Stimulated activated CD4-positive, alpha-beta T cell treated with anti-CD3 and anti-CD28 coated beads, Interleukin-1b, Interleukin-23, amount 100 ng/mL, for 1 hour (primary cell): ENCODE measurements at places on chromosomes 5 and 9.

DNA sequence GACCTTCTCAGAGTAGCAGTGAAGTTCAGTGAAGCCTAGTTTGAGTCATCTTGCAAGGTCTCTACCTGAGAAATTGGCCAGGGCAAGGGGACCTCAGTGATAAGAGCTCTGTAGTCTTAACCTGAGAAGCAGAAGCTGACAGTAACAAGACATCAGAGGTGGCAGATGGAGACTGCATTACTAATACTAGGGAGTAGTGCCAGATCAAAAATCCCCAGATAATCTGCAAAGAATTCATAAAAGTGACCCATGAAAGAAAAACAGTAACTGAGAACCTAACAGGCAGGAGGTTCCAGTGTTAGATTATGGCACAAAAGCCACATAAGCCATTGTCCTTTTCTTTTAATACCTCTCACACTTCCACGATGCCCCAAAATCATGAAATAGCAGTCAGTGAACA, 175.5 kb downstream of the MUSK start:
- no peak for DNase-seq

DNA sequence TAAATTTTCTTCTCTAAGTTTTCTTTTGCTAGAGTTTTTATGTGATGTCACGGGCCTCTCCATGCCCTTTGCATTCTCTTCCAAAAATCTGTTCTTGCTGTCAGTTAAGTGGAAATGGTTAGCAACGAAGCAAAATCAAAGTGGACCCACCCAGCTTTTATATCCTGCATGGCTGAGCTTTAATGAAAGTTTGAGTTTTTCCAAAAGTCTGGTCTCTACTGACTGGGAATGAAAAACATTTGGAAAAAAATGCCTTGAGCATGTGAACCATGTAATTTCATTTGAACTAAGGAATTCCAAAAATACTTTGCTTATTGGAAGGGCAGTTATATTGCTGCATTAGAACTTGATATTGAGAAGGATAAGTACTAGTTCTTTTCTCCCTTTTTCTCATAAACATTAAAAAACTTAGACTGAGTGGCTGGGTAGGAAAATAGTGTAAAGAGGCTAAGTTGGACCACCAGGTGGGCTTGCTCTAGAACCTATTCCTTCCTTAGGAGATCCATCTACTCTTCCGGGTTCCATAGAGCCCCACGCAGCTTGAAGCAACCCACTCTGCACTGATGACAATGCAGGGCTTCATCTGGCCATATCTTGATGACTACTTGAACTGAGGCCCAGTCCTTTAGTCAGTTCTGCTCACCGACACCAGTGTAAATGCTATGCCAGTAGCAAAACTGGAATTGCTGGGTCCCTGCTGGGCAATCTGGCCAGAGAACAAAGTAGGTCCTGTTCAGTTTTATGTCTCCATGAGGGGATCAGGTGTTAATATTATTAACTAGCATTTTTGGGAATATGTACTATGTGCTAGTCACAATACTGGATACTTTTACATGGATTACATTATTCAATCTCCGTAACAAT, 17.4 kb upstream of the RIC1 start:
- no peak for DNase-seq

- DNase-seq = no peak
These were observed 29.6 kb upstream of the LCP2 start for GRCh38 chr5:170327168-170327567.

DNA sequence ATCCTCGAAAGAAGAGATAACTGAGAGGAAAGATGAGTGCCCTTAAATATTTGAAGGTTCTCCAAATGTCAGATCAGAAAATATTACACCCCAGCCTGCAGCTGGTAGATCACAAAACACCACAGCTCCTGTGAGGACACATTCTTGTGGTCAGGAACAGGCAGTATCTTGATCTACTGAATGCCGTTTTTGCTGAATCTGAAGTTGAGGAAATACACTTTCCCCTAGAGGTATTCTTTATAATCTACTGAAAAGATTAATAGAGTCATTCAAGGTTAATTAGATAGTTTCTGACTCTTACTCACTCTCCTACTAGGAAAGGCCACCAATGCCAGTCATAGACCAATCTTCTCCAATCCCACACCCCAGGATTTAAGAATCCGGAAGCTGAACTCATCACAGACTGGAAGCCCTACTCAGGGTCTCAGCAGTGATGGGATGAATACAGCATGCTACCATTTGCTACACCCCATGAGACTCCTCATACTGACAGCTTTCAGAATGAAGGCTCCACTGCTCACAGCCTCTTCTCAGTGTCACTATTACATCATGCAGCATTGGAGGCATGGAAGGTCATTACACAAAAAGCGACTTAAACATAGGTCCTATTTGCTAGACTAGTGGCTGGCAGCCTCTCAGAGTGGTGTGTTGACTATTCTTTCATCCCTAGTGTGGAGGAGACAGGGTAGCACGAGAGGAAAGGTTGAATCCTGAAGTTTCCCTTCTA, 143.9 kb upstream of the SLC1A3 start:
- no peak for DNase-seq

DNA sequence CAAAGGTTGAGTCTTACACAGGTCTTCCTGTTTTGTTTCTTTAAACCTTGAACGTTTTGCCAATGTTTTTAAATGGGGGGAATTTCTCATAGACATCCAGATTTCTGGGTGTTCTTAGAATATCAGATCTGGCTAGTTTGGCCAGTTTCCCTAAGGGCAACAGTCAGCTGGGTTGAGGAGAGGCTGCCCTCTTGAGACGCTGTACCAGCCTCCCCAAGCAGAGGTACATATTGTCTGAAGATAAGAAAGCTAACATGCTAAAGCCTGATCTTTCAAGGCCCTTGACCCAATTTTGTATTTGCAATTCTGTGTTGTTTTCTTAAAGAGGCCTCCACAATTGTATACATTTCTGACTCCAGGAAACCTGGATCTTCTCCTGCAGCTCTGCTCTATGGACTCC, 21.9 kb upstream of the SH3GL2 start:
- no peak for DNase-seq

DNA sequence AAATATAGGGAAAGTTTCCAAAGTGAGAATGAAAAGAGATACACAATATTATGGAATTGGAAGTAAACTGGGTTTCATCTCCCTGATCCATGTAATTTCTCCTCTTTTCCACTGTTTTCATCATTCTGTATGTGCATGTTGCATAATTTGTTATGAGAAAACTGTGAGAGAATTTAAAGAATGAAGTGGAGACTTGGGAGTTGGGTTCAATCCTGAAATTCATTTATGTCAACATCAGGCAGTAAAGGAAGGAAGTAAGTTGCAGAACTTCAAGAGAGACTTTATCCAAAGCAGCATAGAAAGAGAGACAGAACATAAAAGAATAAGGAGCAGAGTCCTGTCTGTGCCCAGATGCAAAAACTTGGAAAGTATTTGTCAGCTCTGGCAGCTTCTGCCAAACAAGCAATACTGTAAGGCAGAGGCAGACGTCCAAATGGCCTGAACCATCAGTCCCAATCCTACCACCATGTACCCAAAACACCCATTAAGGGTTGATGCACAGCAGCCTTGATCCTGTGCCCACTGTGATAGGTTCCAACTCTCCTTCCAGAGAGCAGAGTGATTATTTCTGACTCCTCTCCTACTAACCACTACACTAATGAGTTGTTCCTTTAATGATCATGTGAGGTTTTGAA, 425.3 kb upstream of the CDH6 start:
- DNase-seq = no peak

GRCh38 chr9:34452568-34452967, 5.8 kb downstream of the FAM219A start:
- no peak for DNase-seq

GRCh38 chr9:93255994-93256877, 72.3 kb downstream of the WNK2 start:
- no peak for DNase-seq

DNA sequence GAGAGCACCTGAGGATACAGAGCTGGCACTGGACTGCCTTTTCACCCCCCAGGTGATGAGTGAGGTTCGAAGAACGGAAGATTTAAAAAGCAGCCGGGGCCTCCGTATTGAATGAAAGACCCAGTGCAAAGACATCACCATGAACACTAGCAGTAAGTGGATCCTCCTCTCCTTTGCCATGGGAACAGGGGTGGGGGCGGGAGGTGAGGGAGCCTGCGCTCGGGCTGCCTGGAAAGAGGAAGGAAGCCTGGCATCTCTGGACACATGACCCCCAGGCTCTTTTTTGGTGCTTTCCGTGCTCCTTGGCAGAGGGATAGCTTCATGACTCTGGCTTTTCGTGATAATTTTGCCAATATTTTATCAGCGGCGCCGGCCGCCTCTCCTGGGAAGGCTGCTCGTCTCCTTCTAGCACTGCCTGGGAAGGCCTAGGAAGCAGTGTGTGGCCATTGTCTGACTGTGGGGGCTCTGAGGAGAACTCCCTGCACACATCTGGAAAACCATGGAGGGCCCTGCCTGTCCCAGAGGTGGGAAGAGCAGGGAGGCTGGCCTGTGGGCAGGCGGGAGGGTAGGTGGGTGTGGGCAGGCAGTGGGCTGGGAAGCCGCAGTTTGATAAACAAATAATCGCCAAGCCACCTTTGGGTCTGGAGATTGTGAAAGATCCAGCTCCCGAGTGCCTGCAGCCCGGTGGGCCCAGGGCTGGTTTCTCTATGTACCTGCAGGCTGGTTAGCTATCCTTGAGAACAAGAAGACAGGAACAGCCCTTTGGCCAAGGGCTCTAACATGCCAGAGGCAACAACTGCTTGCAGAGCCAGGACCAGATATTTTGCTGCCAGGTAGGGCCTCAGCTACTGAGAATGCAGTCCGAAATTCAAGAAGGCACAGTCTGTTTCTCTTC, 911 bp downstream of the ABLIM3 start:
- DNase-seq = no peak

DNA sequence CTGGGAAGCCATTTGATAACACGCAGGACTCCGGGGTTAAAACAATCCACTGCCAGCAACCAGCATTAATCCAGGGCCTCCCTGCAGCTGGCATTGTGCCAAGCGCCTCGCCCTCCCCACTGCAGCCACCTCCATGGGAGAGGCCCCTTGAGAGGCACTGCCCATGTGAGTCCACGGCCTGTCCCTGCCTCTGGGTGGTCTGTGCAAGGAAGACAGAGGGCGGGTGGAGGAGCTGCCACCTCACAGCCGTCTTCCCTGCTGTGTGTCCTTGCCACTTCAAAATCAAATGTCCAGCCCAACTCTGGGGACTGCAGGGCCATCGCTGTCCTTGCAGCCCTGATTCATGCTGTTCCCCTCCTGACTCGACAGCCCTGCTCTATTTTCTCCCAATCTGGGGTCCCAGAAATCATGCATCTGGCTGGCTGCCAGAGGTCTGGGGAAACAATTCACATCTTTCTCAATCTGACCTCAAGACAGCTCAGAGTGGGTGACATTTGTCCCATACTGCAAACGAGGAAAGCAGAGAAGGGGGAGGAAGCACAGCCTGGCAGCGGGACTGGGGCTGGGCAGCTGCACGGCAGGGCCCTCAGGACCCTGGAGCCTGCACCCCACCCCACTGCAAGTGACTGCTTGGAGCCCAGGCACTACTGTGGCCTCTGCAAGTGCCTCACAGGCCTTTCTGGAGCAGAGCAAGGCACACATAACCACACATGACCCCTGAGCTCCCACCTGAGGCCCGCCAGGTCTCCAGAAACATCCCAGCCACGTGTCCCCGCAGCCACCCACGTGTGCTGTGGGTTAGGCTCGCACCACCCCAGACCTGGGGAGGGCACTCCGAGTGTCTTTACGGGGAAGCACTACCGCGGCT, 15.7 kb downstream of the BRD3OS start:
- DNase-seq = no peak

DNA sequence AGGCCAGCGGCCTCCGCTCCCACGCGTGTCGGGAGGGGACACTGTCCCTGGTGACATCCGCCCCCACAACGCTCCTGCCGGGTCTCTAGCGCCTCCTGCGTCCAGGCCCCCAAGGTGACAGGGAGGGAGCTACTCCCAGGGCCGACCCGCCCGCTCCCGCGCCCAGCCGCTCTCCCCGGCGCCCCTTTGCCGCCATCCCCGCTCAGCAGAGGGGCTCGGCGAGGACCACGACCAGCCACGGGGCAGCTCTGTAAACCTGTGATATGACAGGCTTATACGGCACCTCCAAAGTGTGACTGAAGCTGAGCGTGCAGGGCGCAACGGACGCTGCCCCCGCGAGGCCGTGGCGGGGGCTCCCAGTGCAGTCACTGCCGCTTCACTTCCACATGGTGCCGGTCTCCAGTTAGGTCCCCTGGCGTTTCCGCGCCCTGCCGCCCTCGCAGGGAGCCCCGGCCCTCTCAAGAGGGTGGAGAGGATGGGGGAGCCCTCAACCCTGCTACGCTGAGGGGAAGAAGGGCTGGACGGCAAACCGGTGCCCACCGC, 978 bp upstream of the ADCY2 start:
- no peak for DNase-seq

DNA sequence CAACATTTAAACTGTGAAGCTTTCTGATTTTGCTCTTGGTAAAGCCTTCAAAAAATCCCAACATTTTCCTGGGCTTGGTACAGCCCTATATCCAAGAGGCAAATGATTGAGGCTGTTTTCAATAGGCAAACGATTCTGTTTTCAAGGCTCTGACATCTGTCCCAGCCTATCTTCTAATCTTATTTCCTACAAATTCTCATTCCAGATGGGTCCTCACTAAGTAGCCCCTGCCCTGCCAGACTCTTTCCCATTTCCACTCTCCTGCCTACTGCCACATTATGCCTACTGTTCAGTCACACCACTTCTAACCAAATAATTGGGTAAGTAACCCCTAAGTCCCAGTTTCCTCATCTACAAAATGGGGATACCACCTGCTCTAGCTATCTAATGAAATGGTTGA, 3.5 kb downstream of the GBA2 start:
- DNase-seq = no peak
